DMS153 (cell line): ENCODE measurements at places on chromosomes 7 and 10.
A peak's percentile ranks its signal among the peaks of the same experiment; 100 is the strongest.

DNA sequence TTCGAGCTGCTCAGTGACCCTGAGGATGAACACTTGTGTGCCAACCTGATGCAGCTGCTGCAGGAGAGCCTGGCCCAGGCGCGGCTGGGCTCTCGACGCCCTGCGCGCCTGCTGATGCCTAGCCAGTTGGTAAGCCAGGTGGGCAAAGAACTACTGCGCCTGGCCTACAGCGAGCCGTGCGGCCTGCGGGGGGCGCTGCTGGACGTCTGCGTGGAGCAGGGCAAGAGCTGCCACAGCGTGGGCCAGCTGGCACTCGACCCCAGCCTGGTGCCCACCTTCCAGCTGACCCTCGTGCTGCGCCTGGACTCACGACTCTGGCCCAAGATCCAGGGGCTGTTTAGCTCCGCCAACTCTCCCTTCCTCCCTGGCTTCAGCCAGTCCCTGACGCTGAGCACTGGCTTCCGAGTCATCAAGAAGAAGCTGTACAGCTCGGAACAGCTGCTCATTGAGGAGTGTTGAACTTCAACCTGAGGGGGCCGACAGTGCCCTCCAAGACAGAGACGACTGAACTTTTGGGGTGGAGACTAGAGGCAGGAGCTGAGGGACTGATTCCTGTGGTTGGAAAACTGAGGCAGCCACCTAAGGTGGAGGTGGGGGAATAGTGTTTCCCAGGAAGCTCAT, 1.1 kb downstream of the DDIT4 start:
- peak; percentile 27 for DNase-seq

- DNase-seq, result no peak
These were observed 70.6 kb downstream of the CCDC71L start for GRCh38 chr7:106590209-106590816.

DNA sequence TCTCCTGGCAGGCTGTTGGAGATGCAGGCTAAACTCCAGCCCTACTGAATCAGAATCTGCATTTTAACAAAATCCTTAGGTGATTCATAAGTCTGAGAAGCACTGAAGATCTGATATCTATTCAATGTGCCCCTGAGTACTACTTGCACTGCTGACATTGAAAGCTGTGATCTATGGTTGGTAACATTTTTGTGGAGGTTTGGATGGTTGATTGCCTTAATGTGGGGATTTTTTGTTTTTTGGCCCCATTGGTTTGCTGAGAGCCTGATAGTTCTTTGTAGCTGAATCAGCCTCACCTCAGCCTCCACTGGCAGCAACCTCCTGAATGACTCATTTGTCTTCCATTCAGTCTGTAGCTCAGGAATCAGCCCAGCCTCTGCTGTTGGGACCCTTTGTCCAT, 14.7 kb upstream of the LRRN3 start:
- no peak for DNase-seq

GRCh38 chr7:29480451-29480850, 83.2 kb upstream of the PRR15 start:
- peak; percentile 60 for DNase-seq

GRCh38 chr7:42617071-42617765, 294.7 kb downstream of the C7orf25 start:
- no peak for DNase-seq

DNA sequence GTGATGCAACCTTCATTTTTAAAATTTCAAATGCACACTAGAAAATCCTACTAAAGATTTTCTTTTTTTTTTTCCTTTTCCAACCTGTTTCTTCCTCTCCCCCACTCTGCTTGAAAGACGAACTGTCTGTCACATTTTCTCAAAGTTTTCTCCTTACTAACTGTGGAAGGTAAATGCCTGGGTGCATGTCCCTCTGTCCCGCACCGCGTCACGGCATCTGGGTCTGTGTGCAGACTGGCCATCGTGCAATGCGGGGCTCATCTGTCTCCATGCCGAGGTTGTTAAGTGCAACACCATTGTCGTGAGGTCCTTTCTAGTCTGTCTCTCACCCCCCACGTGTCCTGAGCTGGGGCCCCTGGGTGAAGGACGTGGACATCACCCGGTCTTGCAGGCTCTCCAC, 28.4 kb downstream of the PFKFB3 start:
- no peak for DNase-seq

DNA sequence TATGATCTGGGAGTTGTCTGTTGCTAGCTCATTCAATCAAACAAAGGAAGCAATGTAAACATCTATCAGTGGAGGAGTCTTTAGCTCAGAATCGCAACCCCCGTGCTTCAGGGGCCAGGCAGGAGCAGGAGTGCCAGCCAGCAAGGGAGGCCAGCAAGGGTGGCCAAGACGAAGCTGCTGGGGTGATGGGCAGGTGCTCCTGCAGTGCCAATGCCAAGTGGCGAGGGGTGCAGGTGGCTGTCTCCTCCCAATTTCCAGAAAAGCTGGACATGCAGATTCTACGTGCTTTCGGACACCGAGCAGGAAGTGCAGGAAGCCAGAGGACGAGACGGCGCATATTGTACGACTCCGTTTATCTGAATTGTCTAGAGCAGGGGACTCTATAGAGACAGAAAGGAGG, 48.1 kb upstream of the EBF3 start:
- DNase-seq, result peak; percentile 16

- DNase-seq, result no peak
These were observed 573.2 kb downstream of the GLRX3 start for GRCh38 chr10:130709415-130709814.

- peak; percentile 30 for DNase-seq
These were observed 596.9 kb upstream of the PCDH15 start for GRCh38 chr10:55397777-55398496.

DNA sequence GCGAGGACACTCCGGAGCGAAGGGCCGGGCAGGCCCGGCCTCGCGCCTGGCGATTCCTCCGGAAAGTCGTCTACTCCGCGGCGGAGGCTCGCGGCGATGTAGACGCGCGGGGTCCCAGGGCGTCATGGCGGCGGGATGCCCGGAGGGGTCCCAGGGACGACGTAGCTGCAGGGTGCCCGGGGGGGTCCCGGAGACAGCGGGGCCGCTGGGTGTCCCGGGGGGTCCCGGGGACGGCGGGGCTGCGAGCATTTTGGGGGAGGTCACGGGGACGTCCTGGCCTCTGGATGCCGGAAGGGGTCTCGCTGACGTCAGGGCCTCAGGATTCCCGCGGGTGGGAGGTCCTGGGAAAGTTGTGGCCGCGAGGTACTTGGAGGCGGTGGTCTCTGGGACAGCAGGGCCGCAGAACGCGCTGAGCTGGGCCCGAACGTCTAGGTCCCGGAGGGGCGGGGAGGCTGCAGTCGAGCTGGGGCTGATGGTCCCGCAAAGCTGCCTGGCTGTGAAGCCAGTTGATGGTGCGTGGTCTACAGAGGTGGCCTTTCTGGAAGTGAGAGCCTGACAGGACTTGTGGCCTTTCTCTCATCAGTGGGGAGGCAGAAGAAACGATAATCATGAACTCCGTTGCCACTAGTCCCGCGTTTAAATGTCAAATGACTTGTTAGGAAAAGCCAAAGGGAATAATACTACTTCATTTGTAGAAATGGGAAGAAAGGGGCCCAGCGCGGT, 637 bp downstream of the HSPA14 start:
- DNase-seq, result no peak

DNA sequence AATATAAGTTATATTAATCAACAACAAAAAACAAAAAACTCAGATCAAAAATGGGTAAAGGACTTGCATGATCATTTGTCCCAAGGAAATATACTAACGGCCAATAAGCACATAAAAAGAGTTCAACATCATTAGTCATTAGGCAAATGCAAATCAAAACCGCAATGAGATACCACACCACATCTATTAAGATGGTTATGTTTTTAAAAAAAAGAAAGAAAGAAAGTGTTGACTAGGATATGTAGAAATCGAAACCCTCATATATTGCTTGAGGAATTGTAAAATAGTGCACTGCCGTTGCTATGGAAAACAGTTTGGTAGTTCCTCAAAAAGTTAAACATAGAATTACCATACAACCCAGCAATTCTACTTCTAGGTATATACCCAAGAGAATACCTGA, 39.4 kb upstream of the CTNNA3 start:
- DNase-seq, result no peak

- peak; percentile 5 for DNase-seq
These were observed 38.6 kb downstream of the NEBL start for GRCh38 chr10:20858292-20859124.

- DNase-seq, result no peak
These were observed 1063.0 kb upstream of the AUTS2 start for GRCh38 chr7:68535266-68535665.

DNA sequence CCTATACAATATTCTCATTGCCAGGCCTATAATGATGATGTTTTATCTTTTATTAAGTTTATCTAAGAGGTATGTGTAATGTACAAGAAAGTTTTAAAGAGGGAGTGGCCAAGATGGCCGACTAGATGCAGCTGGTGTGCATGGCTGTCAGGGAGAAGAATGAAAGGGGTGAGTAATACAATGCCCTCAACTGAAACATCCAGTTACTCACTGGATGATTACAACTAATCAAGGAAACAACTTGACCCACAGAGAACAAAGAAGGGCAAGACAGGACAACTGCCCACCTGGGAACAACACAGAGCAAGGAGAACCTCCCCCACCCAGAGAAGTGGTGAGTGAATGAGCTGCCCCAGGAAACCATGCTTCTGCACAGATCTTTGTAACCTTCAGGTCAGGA, 880.0 kb upstream of the LRRTM3 start:
- no peak for DNase-seq

DNA sequence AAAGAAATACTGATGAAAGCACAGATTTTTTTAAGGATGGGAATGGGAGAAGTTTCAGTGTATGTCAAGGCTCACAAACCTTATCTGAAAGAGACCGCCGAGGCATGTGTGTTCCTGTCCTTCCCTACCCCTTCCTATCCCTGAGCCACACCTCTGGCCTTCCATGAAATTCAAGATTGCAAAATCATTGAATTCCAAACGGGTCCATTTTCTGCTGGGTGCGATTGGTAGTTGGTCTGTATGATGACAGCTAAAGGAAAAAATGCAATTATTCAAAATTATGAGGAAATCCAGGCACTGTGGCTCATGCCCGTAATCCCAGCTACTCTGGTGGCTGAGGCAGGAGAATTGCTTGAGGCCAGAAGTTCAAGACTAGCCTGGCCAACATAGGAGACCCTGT, 170.1 kb downstream of the ARHGAP12 start:
- DNase-seq, result no peak

GRCh38 chr10:71530781-71531180, 134.1 kb downstream of the CDH23 start:
- no peak for DNase-seq

GRCh38 chr7:7861211-7861633, 107.4 kb upstream of the GLCCI1 start:
- DNase-seq, result peak; percentile 97

GRCh38 chr7:98051118-98051744, 55.4 kb upstream of the LMTK2 start:
- peak; percentile 27 for DNase-seq

DNA sequence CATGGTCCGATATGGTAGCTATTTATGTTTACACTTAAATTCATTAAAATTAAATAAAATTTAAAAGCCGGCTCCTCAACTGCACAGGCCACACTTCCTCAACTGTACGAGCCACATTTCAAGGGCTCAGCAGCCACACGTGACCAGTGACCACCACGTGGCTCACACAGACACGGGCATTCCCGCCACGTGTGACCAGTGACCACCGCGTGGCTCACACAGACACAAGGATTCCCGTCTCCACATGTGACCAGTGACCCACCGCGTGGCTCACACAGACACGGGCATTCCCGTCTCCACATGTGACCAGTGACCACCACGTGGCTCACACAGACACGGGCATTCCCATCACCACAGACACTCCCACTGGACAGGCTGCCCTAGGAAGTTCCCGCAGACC, 91.3 kb downstream of the PDGFA start:
- DNase-seq, result no peak

DNA sequence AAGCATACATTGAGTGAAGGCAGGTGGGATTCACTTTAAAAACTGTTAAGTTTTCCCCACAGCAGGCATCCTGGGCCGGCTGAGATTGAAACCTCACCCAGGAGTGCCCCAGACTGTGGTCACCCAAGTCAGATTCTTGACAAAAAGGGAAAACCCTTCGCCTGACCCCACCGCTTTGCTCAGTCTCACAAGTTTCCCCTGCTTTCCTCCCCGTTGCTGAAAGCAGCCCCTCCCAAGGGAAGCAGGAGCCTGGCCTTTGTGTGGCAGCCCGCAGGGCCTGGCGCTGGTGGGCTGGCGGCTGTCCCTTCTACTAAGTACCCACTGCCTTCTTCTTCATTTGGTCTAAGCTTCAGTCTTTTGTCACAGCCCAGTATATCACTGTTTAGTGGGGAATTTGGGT, 16.0 kb downstream of the RNF32 start:
- no peak for DNase-seq

GRCh38 chr7:140541513-140542227, 62.4 kb upstream of the MKRN1 start:
- peak; percentile 75 for DNase-seq

DNA sequence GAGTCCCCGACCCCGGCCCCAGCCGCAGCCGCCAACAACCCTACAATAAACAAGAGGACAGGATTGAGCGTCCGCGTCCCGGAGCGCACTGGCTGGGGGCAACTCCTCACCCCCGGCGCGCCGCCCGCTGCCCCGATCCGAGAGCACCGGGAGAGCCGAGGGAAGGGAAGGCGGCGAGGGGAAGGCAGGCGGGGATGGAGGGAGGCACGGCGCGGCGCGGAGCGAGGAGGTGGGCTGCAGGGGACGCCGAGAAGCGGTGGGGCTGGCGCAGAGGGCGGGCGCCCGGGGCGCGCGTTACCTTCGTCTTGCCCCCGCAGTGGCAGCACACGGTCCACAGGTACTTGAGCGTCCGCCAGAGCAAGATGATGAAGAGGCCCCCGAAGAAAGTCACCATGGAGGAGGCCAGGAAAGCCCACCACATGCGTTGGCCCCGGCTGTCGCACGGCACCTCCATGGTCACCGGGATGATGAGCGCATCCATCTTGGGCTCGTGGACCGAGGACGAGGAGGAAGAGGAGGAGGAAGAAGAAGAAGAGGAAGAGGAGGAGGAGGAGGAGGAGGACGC, 559 bp downstream of the KCNMA1 start:
- no peak for DNase-seq

DNA sequence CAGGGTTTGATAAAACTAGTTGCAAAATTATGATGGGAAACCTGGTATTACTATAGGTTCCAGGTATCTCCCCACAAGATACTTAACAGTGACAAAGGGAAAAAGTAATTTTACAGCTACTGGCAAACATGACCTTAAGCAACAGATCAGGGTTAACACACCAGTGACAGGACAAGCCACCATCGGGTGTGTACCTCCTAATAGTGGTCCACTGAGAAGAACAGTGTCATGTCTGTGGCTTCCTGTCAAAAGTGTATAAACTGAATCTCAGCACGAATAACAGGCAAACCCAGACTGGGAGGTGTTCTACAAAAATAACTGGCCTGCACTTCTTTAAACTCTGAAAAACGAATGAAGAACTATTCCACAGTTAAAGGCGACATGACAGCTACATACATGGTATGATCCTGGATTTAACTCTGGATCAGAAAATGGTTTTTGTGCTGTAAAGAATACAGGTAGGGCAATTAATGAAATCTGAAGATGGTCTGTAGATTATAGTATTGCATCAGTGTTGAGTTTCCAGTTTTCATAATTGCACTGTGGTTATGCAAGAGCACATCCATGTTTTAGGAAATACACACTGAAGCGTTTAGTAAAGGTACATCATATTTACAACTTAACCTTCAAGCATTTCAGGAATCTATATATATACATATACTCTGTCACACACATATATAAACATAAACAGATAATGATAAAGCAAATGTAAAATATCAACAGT, 32.0 kb upstream of the ARMS2 start:
- no peak for DNase-seq
